ENCODE measurements at places on chromosomes 3 and 15.
A peak's percentile ranks its signal among the peaks of the same experiment; 100 is the strongest.

GRCh38 chr3:156273111-156273694 lies 152.8 kb downstream of the KCNAB1 start:
- no peak for DNase-seq

DNA sequence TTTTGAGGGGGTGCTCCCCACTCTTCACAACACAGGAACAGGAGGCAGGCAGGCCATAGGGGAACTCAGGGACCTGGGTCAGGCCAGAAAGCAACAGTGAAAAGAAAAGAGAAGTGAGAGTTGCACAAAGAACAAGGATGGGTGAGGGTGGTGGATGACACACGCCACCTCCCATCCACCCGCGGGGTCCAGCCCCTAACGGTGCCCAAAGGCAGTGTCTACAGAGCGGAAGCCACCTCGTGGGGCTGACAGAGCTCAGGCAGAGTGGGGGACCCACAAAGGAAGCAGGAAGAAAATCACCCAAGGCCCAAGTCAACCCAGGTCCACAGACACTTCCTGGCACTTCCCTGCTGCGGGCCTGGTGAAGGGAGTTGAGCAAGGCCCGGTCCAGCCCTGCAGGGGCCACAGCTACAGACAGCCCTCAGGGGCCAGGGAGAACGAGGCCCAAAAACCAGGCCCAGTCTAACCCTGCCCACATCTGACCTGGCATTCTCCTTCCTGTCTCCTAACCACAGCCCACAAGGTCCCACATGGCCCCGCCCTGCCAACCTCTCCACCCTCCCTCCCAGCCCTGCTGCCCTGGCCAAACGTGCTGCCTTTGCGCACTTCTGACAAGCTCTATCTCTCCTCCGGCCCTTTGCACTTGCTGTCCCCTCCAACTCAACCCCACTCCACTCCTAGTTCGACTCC lies 5.9 kb downstream of the NUP210 start:
- peak; percentile 60 for DNase-seq

- DNase-seq, result no peak
Measured at GRCh38 chr3:191240486-191240885, 41.4 kb downstream of the OSTN start.

- no peak for DNase-seq
Measured at GRCh38 chr3:189985948-189986347, 134.7 kb downstream of the P3H2 start.
